ENCODE measurements at places on chromosomes 7 and 10.

GRCh38 chr10:117541405-117541908 is 1.1 kb upstream of the EMX2 start:
- no peak for DNase-seq

DNA sequence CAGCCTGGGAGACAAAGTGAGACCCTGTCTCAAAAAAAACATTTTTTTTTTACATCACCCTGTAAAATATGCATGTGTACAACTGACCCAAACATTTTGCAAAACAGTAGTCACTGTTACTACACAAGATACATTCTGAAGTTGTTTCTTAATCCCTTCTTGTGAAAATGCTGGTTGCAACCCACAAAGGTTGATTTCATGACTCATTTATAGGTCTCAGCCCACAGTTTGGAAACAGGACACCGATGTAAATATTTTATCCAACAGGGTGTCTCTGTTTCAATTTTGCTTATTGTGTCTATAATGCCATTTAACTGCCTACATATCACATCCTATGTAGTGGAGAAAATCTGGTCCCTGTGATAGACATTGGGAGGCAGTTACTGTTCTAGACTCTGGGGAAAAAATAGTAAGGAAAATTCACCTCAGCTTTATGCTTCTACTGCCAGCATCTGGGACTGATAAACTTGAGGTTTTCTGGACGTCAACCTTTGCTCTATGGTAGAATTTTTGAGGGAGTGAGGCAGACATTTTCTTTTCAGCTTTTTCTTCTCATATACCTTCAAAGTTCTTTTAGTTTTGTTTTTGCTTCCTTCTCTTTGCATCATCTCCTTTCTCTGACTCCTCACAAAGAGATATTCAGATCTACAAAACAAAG is 1.6 kb upstream of the RAB19 start:
- DNase-seq, result no peak

GRCh38 chr10:43821103-43821502 is 172.4 kb upstream of the ZNF32 start:
- DNase-seq, result no peak

DNA sequence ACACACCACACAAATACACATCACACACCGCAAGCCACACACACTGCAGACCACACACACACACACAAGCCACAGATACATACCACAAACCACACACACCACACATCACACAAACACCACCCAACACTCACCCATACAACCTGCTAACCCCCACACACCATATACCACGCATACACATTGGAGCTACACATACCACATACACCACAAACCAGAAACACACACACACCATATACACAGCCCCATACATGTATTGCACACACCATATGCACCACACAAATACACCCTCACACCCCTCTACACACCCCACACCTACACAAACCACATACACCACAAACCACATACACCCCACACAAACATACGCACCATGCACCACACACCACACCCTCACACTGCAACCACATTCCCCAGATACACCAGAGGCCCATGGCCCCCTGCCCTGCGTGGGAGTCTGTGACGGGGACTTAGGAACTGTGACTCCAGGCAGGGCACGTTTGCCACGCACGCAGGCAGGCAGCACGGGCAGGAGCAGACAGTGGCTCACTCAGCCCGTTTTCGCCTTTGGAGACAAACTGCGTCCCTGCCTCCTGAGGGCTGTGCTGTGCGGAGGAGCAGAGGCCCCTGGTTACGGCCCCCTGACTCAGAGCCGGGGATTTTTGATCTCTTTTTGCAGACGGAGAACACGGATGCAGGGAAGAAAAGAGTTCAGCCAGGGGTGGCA is 52.6 kb downstream of the TMEM209 start:
- DNase-seq, result peak; percentile 26

GRCh38 chr7:37645282-37646050 is 38.1 kb upstream of the GPR141 start:
- DNase-seq, result no peak

GRCh38 chr10:62266147-62266546 is 2.5 kb downstream of the RTKN2 start:
- DNase-seq, result no peak

GRCh38 chr10:106956216-106956915 is 208.1 kb downstream of the SORCS1 start:
- no peak for DNase-seq

All from stimulated activated CD4-positive, alpha-beta T cell treated with anti-CD3 and anti-CD28 coated beads, Interleukin-4, amount 100 ng/mL, for 24 hours (primary cell).